ENCODE measurements at places on chromosomes 16 and 17.

- DNase-seq, result no peak
Measured at GRCh38 chr16:58495521-58496331, 4.2 kb upstream of the NDRG4 start.

GRCh38 chr17:77508047-77508715 is 367.4 kb downstream of the SEC14L1 start:
- DNase-seq, result no peak

- DNase-seq, result no peak
Measured at GRCh38 chr17:30326809-30327208, 7.0 kb downstream of the TMIGD1 start.

DNA sequence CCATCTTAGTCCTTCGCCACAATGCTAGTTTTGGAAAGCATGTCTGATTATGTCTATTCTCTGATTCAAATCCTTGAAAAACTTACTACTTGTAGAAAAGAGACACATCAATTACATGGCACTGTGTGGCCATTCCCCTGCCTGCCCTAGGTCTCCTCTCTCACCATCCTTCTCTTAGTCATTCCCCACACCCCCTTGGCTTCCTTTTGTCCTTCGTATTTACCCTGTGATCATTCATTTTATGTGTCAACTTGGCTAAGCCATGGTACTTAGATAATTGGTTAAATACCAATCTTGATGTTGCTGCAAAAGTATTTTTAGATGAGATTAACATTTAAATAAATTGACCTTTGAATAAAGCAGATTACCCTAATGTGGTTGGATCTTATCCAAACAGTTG is 122.9 kb upstream of the CDH11 start:
- DNase-seq, result no peak

GRCh38 chr17:78108726-78109488 is 19.6 kb downstream of the TMC6 start:
- no peak for DNase-seq

DNA sequence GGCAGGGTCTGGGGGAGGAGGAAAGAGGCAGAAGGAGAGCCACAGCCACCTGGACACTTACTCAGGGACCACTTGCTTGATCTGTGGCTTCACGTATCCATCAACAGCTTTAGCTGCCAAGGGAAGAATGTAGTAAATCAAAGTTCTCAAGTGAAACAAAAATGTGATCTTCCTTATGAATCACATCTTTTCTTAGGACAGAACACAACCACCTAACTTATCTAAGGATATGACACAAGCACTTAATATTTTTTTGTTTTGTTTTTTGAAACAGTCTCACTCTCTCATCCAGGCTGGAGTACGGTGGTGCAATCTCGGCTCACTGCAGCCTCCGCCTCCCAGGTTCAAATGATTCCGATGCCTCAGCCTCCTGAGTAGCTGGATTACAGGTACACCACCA is 8.4 kb upstream of the GHDC start:
- no peak for DNase-seq

- no peak for DNase-seq
Measured at GRCh38 chr17:82287868-82288801, 14.6 kb upstream of the CSNK1D start.

GRCh38 chr17:76866774-76867577 is 1.2 kb upstream of the MGAT5B start:
- no peak for DNase-seq

- no peak for DNase-seq
Measured at GRCh38 chr17:72416905-72417304, 296.1 kb downstream of the SOX9 start.

DNA sequence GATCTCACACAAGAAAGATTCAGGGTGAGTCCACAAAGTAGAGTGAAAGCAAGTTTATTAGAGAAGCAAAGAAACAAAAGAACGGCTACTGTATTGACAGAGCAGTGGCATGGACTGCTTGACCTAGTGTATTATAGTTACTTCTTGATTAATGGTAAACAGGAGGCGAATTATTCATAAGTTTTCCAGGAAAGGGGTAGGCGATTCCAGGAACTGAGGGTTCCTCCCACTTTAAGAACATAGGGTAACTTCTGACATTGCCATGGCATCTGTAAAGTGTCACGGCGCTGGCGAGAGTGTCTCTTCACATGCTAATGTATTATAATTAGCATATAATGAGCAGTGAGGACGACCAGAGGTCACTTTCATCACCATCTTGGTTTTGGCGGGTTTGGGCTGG is 93.2 kb downstream of the CACNG3 start:
- no peak for DNase-seq

DNA sequence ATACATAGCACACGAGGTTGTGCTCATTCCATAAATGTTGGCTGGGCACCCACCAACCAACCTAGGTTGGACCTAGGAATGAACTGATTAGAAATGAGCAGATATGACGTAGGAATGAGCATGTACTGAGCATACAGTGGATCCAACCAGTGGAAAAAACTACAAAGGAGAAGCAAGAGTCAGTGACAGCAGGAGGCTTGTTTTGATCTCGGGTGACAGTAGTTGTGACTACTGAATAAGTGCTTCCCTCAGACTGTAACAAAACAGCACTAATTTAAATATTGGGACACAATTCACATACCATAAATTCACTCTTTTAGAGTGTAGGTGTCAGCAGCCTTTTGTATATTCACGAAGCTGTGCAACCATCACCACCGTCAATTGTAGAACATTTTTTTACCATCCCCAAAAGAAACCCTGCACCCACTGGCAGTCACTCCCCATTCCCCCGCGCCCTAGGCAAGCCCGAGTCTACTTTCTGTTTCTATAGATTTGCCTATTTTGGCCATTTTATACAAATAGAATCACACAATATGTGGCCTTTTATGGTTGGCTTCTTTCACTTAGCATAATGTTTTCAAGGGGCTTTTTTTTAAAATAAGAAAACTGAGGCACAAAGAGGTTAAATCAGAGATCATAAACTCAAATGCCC is 7.0 kb downstream of the VAC14 start:
- DNase-seq, result no peak

- DNase-seq, result no peak
Measured at GRCh38 chr17:8380049-8380448, 2.9 kb downstream of the RPL26 start.

DNA sequence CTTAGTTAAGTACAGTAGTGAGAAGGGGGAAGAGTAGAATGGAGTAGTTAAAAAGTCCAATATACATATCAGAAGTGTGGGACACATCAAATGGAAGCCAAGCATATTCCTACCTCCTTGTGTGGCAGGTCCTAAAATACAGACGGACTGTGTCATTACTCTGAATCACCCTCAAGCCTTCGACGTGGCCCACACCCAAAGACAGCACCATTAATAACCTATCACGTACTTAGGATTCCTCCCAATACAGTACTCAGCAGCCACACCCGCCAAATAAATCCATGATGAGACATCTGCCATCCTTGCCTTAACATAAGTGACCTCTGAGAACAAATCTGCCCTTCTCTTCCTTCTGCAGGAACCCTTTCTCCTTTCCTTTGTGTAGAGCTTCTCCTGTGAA is 38.9 kb downstream of the UBE2G1 start:
- no peak for DNase-seq

GRCh38 chr16:51916814-51917213 is 630.1 kb downstream of the TOX3 start:
- DNase-seq, result no peak

GRCh38 chr16:83482545-83483162 is 325.1 kb upstream of the HSBP1 start:
- no peak for DNase-seq

GRCh38 chr16:84501077-84501735 is 3.3 kb downstream of the MEAK7 start:
- DNase-seq, result no peak

DNA sequence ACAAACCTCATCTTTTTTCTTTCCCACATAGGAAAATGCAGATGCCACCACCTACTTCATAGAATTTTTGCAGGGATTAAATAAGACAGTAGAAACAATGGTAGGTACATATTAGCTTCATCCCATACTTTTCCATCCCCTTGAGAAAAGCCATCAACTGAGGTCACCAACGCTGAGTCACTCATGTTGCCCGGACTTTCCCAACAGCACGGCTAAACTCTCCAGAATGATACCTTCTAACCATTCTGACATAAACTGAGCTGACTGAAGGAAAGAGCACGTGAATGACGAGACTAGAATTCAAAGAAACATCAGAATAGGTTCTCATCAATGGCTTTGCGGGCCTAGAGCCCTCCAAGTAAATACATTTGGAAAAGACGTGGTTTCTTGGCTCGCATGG is 146.0 kb upstream of the RCVRN start:
- no peak for DNase-seq

DNA sequence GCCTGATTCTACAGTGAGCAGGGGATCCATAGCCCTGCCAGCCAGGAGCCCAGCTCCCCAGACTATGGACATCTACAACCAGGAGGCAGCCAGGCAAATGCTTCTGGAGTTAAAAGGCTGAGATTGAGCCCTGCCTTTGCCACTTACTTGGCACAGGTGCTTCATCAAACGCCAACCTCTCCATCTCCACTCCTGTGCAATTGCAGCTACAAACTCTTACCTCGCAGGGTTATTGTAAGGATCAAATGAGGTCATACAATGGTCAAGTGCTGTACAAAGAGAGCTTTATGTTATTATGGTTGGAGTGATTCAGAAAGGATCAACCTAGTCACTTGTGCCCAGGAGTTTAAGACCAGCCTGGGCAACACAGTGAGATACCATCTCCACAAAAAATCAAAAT is 9.8 kb upstream of the MYO18A start:
- DNase-seq, result no peak

- DNase-seq, result no peak
Measured at GRCh38 chr17:80319999-80320344, 59.3 kb downstream of the RNF213 start.

DNA sequence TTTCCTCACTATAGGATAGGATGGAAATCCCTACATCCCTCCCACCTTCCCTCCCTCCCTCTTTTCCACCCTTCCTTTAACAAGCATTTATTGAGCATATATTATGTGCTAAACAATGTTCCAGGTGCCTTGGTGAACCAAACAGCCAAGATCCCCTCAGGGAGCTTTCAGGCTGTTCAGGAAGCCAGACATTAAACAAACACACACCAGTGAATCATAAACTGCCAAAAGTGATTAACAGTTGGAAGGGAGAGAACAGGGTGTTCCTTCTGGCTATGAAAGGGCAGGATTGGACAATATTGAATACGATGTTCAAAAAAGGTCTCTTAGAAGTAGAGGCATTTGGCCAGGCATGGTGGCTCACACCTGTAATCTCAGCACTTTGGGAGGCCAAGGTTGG is 22.8 kb upstream of the CNEP1R1 start:
- no peak for DNase-seq

DNA sequence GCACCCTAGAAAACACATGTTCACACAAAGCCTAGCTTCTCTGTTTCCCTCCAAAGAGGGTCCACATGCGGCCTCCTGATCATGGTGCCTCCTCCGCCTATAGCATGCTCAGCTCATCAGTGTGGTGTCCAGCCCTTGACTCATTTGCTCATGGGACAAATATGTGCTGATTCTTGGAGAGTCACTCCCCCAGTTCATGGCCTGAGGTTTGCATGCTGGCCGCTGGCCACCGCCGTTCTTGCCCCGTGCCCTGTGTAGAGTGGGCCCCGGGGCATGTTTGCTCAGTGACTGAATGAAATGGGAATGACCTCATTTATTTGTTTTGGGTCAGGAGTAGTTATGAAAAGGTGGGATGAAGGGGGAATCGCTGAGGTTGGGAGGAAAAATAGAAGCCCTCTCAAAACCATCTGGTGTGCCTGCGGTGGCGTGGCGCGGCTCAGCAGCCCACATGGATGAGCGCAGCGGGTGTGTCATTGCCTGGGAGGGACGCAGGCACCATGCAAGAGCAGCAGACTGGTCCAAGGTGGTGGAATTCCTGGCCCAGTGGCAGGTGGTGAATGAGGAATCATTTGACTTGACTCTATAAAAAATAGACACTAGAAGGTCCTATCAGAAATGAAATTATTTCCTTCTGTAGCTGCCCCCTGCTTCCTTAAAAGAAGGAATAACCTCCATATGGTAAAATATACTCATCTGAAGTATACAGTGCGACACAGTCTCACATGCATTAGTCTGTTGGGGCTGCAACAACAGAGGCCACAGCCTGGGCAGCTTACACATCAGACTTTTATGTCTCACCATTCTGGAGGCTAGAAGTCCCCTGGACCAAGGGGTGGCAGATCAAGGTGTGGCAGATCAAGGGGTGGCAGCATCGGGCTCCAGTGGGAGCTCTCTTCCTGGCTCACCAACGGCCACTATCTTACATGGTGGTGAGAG is 31.7 kb downstream of the CRISPLD2 start:
- DNase-seq, result no peak

- DNase-seq, result no peak
Measured at GRCh38 chr17:7108560-7108925, 6.1 kb downstream of the ASGR2 start.

- no peak for DNase-seq
Measured at GRCh38 chr16:14252860-14253259, 181.7 kb downstream of the MRTFB start.

DNA sequence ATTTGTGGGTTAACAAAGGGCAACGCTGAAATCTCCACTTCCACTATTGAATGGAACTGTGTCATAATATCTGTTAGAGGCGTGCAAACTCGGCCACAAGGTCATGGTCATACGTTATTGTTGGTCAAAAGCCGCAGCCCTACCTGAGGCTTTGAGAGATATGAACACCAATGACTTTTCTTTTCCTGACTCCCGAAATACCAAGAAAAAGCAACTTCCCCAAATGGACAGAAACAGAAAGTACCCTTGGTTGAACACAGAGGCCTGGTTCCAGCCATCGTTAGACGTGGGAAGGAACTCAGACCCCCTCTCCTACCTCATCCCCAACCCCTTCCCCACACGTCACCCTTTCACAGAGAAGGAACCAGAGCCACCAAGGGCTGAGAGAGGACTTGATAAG is 1.4 kb upstream of the PIK3R5 start:
- DNase-seq, result no peak

DNA sequence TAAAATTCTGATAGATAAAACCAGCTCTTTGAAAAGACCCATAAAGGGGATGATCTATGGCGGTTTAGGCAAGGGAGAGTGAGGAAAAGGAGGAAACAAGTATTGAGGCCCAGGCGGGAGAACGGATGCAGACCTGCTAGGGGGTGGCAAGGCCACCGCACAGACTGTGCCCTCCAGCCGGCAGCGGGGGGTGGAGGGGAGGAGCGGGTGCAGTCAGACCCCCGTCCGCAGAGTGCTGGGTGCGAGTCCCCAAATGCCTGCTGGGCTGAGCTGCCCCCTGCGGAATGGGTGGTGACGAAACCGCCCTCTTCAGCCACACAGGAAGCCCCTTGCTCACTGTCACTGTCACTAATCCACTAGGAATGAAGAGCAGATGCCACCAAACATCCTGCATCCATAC is 46.0 kb downstream of the LMF1 start:
- DNase-seq, result no peak
